ENCODE measurements at places on chromosomes 5 and 9. TPM values are rescaled to one million over a fixed set of nuclear protein-coding genes. Genes with fewer than 3 reads are reported as not detected.

GRCh38 chr9:73116031-73116430 is 35.6 kb upstream of the ANXA1 start:
- no peak for DNase-seq

DNA sequence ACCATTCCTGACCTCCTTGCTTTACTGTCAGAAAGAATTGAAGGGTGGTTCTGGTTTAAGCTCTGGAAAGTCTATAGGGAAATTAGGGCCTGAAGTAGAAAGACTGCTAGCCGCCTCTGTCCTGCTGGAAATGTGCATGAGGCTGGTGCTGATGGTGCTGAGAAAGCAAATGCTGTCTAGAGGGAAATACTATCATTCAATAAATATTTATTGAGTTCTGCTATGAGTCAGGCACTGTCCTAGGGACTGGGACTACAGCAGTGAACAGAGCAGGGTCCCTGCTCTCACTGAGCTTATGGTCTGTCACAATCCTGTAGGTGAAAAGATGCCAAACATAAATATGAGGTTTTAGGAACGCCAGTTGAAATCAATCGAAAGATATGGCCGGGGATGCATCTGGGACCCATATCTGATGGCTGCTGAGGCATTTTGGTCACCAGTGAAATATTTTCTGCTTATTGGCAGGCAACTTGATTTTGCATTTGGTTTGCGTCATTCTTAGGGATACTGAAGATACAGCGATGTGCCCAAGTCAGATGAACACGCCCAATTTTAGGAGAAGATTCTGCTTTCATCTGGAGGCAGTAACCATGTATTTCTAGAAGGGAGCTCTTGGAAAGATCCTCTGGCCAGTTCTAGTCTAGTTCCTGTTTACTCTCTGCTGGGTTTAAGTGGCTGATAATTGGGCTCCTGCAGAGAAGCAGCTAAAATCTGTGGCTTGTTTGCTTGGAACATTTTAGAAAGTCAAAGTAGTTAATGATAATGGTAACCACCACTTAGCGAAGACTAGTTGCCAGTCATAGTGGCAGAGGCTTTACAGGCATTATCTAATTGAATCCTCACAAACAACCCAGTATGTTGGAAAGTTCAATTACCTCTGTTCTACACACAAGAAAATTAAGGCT is 73.3 kb downstream of the INSYN2B start:
- DNase-seq, result no peak

DNA sequence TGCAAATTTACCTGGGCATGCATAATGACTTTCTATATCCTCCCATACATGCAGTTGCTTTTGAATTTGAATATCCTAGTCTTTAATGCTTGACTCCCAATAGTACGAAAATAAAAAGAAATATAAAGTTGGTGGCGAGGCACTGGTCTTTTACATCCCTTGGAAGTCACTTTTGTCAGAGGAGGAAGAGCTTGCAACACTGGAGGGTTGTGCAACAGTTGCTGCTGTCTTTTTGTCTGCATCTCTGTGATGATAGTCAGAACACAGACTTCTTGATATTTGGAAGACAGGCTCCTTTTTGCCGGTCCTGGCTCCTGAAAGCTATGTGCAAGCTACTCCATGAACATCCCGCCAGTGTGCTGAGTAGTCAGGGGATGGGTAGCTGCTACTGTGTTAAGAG is 16.8 kb upstream of the SGCD start:
- DNase-seq, result no peak

Gene PCDHGC4
- total RNA-seq, result 1.7 TPM

All from mesenteric fat pad (tissue), 1 donor.